ENCODE measurements at places on chromosomes 6 and 20.

DNA sequence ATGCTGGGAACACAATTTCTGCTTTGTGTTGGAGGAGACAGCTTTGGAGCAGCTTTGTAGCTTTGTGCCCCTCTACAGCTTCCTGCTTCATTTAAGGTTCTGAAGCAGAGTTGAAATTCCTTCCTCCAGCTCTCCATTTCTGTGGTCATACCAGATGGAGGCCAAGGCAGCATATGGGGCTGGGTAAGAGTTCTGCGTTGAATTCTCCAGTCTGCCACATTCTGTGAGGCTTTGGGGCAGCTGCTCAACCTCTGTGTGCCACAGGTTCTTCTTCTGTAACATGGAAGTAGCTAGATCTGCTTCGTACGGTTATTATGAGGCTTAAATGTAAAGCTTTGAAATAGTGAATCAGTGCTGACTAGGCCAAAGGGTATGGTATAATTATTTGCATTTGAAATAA, 2.9 kb upstream of the TRIM26 start:
- DNase-seq: no peak

GRCh38 chr20:47392015-47392720, 35.7 kb upstream of the ZMYND8 start:
- DNase-seq: no peak

DNA sequence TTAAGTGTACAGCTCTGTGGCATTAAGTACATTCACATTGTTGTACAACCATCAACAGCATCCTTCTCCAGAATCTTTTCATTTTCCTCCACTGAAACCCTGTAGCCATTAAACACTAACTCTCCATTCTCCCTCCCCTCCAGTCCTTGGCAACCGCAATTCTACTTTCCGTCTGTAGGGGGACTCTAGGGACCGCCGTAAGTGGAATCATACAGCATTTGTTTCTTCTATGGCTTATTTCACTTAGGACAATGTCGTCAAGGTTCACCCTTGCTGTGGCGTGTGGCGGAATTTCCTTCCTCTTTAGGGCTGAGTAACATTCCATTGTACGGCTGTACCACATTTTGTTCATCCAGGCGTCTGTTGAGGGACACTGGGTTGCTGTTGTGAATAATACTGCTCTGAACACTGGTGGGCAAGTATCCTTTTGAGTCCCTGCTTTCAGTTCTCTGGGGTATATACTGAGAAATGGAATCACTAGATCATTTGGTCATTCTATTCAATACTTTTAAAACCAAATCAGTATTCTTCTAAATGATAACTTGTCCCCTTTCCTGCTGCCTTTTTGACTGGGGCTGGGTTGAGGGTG, 50.7 kb downstream of the PPP1R3G start:
- DNase-seq: peak; percentile 65

- no peak for DNase-seq
Measured at GRCh38 chr6:156952401-156952800, 175.2 kb downstream of the ARID1B start.

GRCh38 chr6:65760285-65760684, 53.3 kb upstream of the EYS start:
- no peak for DNase-seq

DNA sequence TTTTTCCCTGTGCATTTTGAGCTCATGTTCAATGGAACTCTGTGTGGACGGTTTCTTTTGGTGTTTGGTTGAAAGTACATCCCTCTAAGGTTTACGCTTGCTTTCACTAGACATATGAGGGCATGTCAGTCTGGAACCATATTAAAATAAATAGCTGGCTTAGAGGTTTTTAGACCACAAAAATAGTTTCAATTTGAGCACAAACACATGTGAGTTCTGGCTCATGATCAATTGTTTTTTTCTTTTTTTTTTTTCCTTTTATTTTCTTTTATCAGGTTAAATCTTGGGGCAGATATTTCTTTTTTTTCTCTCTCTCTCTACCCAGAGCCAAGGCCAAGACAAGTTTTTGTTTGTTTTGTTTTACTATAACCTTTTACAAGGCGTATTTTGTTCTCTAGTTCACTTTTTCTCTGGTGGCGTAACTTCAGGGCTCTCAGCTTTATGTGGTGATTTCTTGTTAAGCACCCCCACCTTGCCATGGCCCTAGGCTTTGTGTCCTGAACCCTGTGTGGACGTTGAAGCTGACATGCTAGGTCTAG, 92.9 kb downstream of the SHLD1 start:
- no peak for DNase-seq

DNA sequence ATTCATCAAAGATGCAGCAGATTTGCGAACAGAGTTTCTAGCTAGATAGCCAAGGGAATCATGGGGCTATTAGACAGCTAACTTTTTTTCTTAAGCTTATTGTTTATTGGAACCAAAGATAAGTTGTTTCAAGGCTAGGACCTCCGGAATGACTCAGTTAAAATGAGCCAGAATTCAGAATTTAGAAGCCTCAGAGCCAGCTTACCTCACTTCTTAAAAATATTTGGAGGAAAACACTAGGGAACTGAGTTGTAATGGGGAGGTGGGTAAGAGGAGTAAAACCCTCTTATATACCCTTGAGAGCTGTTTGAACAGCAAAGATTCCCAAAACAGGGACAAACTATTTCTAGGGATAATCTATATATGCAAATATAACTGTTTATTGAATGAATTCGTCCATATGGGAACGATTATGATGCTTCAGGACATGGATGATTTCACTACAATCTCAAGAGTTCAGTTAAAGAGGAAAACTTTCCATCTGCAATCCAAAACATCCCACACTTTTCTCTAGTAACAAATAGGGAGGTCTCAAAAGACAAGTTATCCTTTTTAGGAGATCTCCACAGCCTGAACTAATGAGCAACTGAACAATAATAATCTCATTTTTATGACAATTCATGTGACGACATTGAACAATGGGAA, 12.6 kb upstream of the CARMIL1 start:
- no peak for DNase-seq

DNA sequence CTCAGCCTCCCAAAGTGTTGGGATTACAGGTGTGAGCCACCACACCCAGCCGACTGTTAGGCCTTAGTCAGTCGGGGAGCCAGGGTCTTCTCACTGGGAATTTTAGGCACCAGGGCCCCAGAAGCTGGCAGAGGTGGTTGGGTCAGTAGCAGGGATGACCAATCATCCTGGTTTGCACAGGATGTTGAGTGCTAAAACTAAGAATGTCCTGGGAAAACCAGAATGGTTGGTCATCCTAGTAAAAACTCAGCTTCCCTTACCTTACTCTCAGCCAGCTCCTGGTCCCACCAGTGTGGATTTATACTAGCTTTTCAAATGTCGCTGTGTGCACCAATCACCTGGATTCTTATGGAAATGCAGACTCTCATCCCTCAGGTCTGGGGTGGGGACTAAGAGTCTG, 31.8 kb downstream of the KCNG1 start:
- DNase-seq: no peak

- no peak for DNase-seq
Measured at GRCh38 chr20:59340201-59340885, 39.9 kb downstream of the EDN3 start.

DNA sequence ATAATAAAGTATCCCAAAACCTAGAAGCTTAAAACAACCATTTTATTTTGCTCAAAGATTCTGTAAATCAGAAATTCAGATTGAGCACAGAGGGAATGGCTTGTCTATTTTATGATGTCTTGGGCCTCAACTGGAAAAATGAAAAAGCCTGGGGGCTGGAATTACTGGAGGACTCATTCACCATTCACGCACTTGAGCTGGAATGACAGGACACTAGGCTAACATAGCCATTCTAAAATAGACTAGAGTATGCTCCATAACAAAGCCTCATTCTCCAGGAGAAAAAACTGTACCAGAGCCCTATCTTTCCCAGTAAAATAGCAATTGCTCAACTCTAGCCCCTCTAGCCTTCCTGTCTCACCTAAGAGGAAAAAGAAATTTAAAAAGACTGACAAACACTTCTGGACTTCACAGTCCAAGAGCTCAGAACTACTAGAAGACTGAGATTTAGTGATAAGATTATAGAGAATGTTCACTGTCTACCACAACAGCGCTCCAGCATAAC, 145.4 kb upstream of the BTBD3 start:
- no peak for DNase-seq

DNA sequence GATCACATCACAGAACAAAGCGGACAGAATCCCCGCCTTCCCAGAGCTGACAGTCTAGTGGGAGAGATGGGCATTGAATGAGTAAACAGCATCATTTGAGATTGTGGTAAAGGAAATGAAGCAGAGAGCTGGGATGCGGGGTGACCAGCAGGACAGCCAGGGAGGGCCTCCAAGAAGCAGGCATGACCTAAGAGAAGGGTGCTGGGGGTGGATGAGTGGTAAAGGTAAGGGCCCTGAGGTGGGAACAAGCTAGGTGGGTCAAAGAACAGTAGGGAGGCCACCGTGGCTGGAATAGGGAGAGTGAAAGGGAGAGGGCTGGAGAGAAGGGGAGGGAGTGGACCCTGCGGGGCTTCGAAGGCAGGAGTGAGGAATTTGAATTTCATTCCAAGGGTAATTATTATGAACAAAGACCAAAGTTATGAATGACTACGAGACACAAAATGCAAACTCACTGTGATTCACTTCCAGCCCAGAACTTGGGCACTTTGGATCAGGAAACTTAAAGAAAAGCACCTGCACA, 61.4 kb downstream of the CEBPB start:
- DNase-seq: no peak

DNA sequence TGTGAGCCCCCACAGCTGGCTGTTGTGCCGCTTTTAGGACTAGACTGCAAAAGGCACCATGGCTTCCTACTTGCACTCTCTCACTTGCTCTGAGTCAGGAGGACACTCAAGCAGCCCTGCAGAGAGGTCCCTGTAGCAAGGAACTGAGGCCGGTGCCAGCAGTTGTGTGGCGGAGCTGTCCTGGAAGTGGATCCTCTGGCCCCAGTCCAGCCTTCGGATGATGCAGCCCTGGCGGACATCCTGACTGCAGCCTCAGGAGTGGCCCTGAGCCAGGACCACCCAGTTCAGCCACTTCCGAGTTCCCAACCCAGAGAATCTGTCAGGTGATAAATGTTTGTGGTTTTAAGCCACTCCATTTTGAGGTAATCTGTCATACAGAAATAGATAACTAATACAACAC, 17.5 kb downstream of the CTCFL start:
- no peak for DNase-seq

DNA sequence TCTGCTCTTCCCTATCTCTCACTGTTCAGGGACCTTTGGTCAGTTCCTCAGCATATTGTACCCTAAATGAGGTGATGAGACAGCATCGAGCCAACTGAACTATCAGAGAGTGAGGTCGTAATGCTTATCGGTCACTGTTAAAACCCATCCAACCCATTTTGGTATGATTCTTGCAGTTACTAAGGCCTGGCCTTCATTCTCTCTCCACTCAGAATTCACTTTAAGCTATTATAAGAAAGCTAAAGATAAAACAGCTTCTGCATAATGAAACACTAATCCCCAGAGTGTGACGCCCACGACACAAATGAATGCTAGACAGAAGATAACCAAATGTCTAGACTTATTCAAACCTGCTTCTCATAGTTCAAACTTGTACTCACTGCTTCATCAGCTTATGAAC, 175.8 kb downstream of the GMPR start:
- no peak for DNase-seq

DNA sequence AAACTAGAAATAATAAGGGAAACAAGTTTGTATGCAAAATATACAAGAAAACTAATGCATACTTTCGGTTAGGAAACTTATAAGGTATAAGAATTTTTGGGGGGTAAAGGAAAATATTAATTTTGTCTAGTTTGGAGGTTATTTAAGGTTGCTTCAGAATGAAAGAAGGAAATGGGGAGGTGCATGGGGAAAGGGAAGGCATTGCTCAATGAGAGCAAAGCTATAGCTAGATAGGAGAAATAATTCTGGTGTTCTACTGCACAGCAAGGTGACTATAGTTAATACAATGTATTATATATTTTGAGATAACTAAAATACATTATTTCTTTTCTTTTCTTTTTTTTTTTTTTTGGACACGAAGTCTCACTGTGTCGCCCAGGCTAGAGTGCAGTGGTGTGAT, 5.4 kb upstream of the MYMX start:
- no peak for DNase-seq

- DNase-seq: no peak
Measured at GRCh38 chr20:50116368-50116999, 3.5 kb upstream of the UBE2V1 start.

GRCh38 chr6:159981071-159981402, 12.2 kb downstream of the IGF2R start:
- no peak for DNase-seq

DNA sequence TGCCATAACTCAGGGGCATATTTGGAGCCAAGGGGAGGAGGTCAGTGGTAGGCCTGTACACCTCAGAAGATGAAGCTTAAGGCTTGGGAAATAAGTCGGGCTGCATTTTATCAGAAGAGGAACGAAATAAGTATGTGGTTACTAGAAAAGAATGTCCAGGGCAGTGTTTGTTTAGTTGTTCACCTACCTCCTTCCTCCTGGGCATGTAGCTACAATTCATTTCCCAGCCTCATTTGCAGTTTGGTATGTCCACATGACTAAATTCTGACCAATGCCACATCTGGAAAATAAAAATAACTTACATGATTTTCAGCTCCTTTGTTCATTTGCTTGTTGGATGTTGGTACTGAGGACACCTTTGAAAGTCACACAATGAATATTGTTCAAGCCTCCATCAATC, 294.5 kb upstream of the RGS17 start:
- DNase-seq: no peak

DNA sequence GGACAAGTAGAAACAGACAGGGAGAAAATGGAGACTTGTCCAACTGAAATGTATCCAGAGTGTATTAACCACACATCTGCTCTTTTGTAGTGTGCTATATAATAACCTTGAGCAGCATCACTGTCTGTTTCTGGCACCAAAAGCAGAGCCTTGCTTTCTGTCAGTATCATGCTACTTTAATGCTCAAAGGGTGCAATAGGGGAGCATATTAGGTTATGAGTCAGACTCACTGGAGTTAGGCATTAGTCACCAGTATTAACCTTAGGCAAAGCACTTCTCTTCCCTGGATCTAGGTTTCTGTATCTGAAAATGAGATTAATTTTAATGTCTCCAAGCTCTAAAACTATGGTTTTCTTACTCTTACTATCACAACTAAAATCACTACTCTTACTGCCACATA, 280.1 kb downstream of the TFAP2B start:
- no peak for DNase-seq

- no peak for DNase-seq
Measured at GRCh38 chr6:139738801-139739455, 364.5 kb upstream of the CITED2 start.

- DNase-seq: peak; percentile 31
Measured at GRCh38 chr6:106609699-106610098, 19.6 kb downstream of the RTN4IP1 start.

GRCh38 chr6:166462461-166463135, 79.9 kb upstream of the MPC1 start:
- no peak for DNase-seq

- no peak for DNase-seq
Measured at GRCh38 chr6:25946631-25947030, 16.0 kb upstream of the TRIM38 start.

Data from stimulated activated CD8-positive, alpha-beta memory T cell treated with anti-CD3 and anti-CD28 coated beads, Interleukin-4, amount 100 ng/mL, for 48 hours (primary cell).